PC-3 (cell line): ENCODE measurements at places on chromosomes 2 and 18.
A peak's percentile ranks its signal among the peaks of the same experiment; 100 is the strongest.

DNA sequence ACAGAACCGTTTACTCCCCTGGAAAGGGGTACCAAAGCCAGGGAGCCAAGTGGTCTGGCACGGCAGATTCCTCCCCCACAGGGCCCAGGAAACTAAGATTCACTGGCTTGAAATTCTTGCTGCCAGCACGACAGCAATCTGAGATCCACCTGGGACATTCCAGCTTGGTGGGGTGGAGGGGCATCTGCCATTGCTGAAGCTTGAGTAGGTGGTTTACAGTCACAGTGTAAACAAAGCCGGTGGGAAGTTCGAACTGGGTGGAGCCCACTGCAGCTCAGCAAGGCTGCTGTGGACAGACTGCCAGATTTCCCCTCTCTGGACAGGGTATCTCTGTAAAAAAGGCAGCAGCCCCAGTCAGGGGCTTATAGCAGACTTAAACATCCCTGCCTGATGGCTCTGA lies 901.7 kb upstream of the LRRTM1 start:
- peak; percentile 60 for DNase-seq

GRCh38 chr18:32290810-32291209 lies 101.0 kb downstream of the MEP1B start:
- no peak for DNase-seq

DNA sequence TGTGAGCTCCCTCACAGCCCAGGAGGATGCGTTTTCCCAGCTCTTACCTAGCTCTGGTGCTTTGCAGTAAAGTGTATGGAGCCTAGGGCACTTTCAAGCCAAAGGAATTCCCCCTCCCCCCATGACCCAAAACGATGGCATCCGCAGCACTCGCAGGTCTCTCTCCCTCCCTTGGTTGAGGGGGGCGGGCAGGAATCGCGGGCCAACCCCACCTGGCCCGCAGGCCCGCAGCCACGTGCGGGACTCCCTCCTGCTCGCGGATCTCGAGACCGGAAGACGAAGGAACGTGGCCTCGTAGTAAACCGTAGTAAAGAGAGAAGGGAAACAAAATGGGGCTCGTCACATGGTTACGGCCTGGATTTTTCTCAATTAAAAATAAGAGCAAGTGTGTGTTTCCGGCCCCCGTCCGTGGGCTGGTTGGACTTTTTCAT lies 8.5 kb downstream of the IRS1 start:
- DNase-seq, result no peak

GRCh38 chr18:62187543-62188510 lies 772 bp downstream of the RELCH start:
- peak; percentile 32 for DNase-seq

DNA sequence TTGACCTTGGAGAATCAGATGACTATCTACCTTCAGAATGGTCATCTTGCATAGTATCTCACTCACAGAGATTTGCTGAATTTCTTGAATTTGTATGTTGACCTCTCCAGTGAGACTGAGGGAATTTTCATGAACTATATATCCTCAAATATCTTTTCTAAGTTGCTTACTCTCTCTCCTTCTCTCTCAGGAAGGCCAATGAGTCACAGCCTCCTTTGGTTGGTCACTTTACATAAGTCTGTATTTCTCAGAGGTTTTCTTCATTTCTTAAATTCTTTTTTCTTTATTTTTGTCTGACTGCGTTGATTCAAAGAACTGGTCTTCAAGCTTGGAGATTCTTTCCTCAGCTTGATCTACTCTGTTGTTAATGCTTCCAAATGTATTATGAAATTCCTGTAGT lies 51.7 kb downstream of the VIT start:
- DNase-seq, result no peak

- DNase-seq, result no peak
Observed at GRCh38 chr2:11132036-11132671, 23.1 kb upstream of the SLC66A3 start.

DNA sequence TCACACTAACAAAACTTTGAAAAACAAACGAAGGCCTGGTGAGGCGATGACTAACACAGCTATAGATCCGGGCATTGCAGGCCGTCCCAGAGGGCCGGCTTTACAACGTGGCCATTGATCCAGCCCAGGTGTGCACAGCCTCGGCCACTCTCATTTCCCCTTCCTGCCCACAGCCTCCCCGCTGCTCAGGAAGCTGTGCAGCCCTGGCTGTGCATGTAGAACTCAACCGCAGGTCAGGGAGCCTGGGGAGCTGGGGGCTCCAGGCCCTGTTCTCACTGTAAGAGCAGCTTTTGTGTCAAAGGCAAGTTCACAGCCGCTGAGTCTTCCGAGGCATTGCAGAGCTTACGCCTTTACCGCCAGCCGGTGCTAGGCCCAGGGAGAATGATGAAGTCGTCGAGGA lies 87.2 kb downstream of the LONRF2 start:
- DNase-seq, result peak; percentile 53

- no peak for DNase-seq
Observed at GRCh38 chr18:38611036-38611964, 1045.7 kb upstream of the CELF4 start.

GRCh38 chr18:12839526-12840196 lies 44.4 kb downstream of the PTPN2 start:
- DNase-seq, result no peak

- no peak for DNase-seq
Observed at GRCh38 chr2:223724861-223725260, 112.5 kb downstream of the AP1S3 start.

GRCh38 chr2:8168022-8168717 lies 513.7 kb upstream of the ID2 start:
- no peak for DNase-seq

DNA sequence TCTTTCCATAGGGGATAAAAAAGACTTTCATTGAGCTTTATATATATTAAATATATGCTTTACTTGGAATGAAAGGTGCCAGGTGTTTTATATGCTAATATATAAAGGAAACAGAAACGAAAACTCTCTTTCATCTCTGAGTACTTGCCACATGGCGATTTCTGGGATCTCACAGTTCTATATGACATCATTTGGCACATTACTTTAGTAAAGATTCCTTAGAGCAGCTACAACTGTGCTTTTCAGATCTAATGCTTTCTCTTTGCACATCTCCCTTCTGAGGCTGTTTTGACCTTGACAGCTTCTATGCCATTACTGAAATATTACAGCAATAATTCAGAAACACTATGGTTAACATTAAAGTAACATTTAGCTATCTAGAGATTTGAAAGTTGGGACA lies 1082.9 kb upstream of the CDH2 start:
- no peak for DNase-seq

- peak; percentile 41 for DNase-seq
Observed at GRCh38 chr2:112482309-112483041, 519 bp downstream of the TTL start.
